Effector memory CD8-positive, alpha-beta T cell (primary cell): ENCODE measurements at places on chromosomes 12 and 14.

- H3K4me1 ChIP-seq, result peaks cover 73% of the 10 kb centered on the region
- peak overlapping the region; percentile 83 for H3K4me3 ChIP-seq
- peak overlapping the region; percentile 97 for H3K27ac ChIP-seq
- no peaks in the 10 kb centered on the region for H3K27me3 ChIP-seq
- DNase-seq, result no peak
- H3K36me3 ChIP-seq, result peaks cover 90% of the 10 kb centered on the region
Measured at GRCh38 chr12:6462234-6462995, 8.1 kb downstream of the VAMP1 start.

DNA sequence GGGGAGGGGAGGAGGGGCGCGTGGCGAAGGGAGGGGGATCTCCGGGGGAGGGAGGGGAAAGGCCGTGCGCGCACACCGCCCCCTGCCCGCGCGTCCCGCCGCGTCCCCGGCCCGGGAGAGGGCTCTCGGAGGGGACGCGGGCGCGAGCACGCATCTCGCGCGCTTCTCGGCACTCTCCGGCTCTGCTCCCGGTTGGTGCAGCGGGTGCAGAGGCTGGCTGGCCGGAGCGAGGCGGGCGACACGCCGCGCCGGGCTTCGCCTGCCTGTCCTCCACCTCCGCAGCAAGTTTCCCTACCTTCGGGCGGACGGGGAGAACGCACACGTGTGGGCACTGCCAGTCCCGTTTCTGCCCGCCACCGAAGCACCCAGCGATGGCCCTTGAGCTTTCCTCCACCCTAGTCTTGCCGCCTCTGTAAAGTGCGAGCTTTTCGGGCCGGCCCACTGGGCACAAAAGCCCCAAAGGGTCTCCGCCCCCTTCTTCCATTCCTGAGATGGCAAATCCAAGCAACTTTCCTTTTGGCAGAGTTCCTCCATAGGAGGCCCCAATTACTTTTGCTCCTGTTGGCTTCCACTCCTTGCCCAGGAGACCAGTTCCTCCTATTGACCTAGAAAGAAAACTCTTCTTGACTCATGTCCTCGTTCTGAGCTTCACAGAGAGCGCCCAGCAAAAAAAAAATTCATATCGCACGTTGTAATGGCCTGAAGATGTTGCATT, 363 bp upstream of the CSAD start:
- no peak for DNase-seq
- peaks cover 45% of the 10 kb centered on the region for H3K4me1 ChIP-seq
- peak overlapping the region; percentile 96 for H3K27ac ChIP-seq
- H3K4me3 ChIP-seq, result peak overlapping the region; percentile 93
- H3K27me3 ChIP-seq, result no peaks in the 10 kb centered on the region
- peaks cover 45% of the 10 kb centered on the region for H3K36me3 ChIP-seq

GRCh38 chr14:106268013-106268727, 741.8 kb downstream of the TMEM121 start:
- no peak overlapping the region for H3K27ac ChIP-seq
- H3K36me3 ChIP-seq, result no peaks in the 10 kb centered on the region
- H3K4me1 ChIP-seq, result peaks cover 6% of the 10 kb centered on the region
- H3K27me3 ChIP-seq, result peaks cover 84% of the 10 kb centered on the region
- H3K4me3 ChIP-seq, result no peak overlapping the region
- DNase-seq, result peak; percentile 54

GRCh38 chr12:84929501-84929900, 16.9 kb upstream of the SLC6A15 start:
- H3K36me3 ChIP-seq, result no peaks in the 10 kb centered on the region
- DNase-seq, result no peak
- no peaks in the 10 kb centered on the region for H3K27me3 ChIP-seq
- H3K27ac ChIP-seq, result no peak overlapping the region
- no peak overlapping the region for H3K4me3 ChIP-seq

GRCh38 chr14:77266336-77266735, 4.7 kb downstream of the NGB start:
- DNase-seq, result no peak
- H3K36me3 ChIP-seq, result peaks cover 6% of the 10 kb centered on the region
- H3K4me3 ChIP-seq, result no peak overlapping the region
- peaks cover 3% of the 10 kb centered on the region for H3K4me1 ChIP-seq
- H3K27ac ChIP-seq, result no peak overlapping the region

GRCh38 chr12:53195516-53196420, 11.3 kb downstream of the ITGB7 start:
- no peak overlapping the region for H3K4me3 ChIP-seq
- peak overlapping the region; percentile 56 for H3K27ac ChIP-seq
- peaks cover 43% of the 10 kb centered on the region for H3K4me1 ChIP-seq
- no peaks in the 10 kb centered on the region for H3K27me3 ChIP-seq
- peaks cover 84% of the 10 kb centered on the region for H3K36me3 ChIP-seq
- DNase-seq, result no peak

DNA sequence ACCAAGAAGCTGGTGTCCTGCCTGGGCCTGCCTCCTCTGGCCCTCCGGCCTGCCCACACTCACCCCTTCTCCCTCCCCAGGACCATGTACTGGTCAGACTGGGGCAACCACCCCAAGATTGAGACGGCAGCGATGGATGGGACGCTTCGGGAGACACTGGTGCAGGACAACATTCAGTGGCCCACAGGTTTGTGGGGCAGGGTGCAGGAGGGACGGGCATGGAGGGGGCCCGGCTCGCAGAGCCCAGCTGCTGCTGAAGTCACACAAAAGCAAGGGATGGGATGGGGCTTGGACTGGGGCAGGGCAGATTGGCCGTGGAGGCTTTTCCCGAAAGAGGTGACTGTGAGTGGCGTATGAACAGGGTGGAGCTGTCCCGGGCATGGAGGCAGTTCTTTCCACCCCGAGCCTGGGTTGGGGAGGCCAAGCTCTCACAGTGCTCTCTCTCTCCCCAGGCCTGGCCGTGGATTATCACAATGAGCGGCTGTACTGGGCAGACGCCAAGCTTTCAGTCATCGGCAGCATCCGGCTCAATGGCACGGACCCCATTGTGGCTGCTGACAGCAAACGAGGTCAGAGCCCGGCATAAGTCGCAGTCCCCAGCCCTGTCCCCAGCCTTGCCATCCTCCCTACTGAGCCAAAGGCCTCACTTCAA, 7.8 kb upstream of the NXPH4 start:
- DNase-seq, result no peak
- H3K36me3 ChIP-seq, result peaks cover 11% of the 10 kb centered on the region
- no peak overlapping the region for H3K4me3 ChIP-seq
- H3K4me1 ChIP-seq, result peaks cover 5% of the 10 kb centered on the region

GRCh38 chr12:113222730-113223531, 1.7 kb downstream of the TPCN1 start:
- H3K4me1 ChIP-seq, result peaks cover 15% of the 10 kb centered on the region
- peaks cover 19% of the 10 kb centered on the region for H3K36me3 ChIP-seq
- no peak for DNase-seq
- H3K27me3 ChIP-seq, result no peaks in the 10 kb centered on the region
- peak overlapping the region; percentile 80 for H3K4me3 ChIP-seq

DNA sequence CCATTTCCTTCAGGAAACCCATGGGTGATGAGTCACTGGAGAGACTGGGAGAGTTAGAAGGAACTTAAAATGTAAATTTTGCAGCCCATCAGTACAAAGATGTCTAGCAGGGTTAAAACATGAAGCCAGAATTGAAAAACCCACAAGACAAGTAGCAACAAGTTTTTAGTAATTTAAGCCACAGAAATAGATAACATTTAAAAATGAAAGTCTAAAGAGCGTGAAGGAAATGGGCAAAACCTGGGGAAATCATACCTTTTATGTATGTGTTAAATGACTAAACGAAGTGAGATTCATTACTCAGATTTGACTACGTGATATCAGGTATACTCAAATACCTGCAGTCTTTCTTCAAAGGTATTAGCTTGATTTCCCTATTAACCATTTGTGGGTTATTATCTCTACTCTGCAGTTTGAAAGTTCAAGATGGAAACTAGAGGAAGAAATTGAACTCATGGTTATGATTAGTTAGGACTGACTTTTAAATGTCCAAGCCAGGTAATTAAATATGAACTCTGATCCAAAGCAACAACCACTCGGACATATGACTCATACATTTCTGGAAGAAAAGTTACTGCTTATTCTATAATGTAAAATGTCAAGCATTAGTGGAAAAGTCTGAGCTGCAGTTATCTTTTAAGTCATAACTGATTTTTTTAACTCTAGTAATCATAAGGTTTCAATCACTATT, 84.1 kb downstream of the ITPR2 start:
- H3K4me1 ChIP-seq, result peaks cover 27% of the 10 kb centered on the region
- peak overlapping the region; percentile 82 for H3K27ac ChIP-seq
- no peak for DNase-seq
- peak overlapping the region; percentile 4 for H3K4me3 ChIP-seq

- H3K27me3 ChIP-seq, result no peaks in the 10 kb centered on the region
- no peak overlapping the region for H3K4me3 ChIP-seq
Measured at GRCh38 chr14:31843361-31844091, 233.6 kb upstream of the ARHGAP5 start.

DNA sequence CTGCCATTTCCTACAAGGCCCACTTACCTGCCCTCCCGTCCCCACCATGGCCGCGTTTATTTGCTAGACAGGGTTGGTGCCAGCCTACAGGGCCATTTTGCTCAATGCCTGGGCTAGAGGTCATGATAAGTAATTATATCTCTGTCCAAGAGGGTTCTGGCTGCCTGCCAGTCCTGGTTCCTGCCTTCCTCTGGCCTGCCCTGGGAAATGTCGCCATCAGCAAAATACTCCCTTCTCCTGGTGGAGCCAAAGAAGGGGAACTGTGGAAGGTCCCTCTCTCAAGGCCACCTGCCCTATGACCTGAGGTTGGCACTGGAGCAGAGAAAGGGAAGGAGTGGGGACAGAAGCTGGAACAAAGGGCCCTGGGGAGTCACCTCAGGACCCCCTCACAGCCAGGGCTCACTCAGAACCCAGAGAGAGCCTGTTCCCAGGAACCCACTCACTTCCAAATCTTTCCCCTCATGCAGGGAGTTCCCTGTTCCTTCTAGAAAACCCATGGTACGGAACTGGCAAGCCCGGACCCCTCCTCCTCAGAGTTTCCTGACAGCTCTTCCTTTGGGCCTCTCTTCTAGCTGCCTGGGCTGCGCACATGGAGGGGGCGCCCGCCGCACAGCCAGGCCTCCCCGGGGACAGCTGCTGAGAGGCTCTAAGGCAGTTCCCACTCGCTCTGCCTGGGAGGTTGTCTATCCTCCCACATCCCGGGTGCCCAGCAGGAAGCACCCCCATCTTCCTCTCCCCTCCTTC, 280.5 kb downstream of the DPF3 start:
- H3K27me3 ChIP-seq, result peaks cover 77% of the 10 kb centered on the region
- DNase-seq, result no peak
- no peak overlapping the region for H3K4me3 ChIP-seq
- peak overlapping the region; percentile 38 for H3K27ac ChIP-seq
- H3K36me3 ChIP-seq, result peaks cover 2% of the 10 kb centered on the region

DNA sequence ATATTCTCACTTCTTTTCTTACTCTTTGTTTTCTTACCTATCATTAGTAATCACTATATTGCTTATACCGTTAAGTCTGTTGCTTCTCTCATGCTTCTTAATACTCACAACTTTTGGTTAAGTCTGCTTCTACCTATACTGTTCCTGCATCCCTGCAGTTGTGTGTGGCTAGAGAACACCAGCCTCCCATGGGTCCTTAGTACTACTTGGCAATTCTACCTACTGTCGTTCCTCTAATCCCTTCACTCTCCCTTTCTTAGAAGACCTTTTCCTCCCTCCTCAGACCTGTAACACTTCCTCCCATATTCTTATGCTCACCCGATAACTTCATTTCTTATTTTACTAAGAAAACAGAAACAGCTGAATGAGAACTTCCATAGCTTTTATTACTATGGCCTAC, 29.3 kb downstream of the CNOT2 start:
- peak overlapping the region; percentile 33 for H3K27ac ChIP-seq
- H3K4me1 ChIP-seq, result peaks cover 40% of the 10 kb centered on the region
- H3K36me3 ChIP-seq, result peaks cover 6% of the 10 kb centered on the region
- no peaks in the 10 kb centered on the region for H3K27me3 ChIP-seq

DNA sequence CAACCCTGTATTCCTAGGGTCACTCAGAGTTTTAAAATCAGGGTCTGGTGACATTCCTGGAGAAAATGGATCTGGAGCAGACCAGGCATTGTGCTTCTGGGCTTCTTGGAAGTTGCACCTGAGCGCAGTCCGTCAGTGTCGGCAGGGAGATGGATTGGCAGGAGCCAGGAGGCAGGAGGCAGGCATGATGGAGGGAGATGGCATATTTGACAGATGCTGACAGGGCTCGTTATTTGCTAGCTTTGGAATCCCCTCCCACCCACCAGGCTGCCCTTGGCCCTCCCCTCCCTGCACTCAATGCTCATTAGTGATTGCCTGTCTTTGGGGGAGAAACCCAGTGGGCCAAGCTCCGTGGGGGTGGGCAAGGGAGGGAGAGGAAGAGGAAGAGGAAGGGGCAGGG, 4.7 kb downstream of the CISTR start:
- no peak for DNase-seq
- peaks cover 6% of the 10 kb centered on the region for H3K36me3 ChIP-seq
- H3K27ac ChIP-seq, result no peak overlapping the region
- H3K4me3 ChIP-seq, result peak overlapping the region; percentile 20
- H3K27me3 ChIP-seq, result peaks cover 43% of the 10 kb centered on the region

GRCh38 chr14:100708425-100709288, 18.0 kb upstream of the DLK1 start:
- no peak for DNase-seq
- H3K36me3 ChIP-seq, result peaks cover 3% of the 10 kb centered on the region
- peaks cover 46% of the 10 kb centered on the region for H3K27me3 ChIP-seq
- no peak overlapping the region for H3K4me3 ChIP-seq
- no peaks in the 10 kb centered on the region for H3K4me1 ChIP-seq
- H3K27ac ChIP-seq, result no peak overlapping the region

GRCh38 chr12:79250960-79251755, 386.6 kb downstream of the SYT1 start:
- H3K36me3 ChIP-seq, result peaks cover 5% of the 10 kb centered on the region
- H3K27me3 ChIP-seq, result no peaks in the 10 kb centered on the region
- no peak for DNase-seq
- no peak overlapping the region for H3K4me3 ChIP-seq
- H3K4me1 ChIP-seq, result no peaks in the 10 kb centered on the region

DNA sequence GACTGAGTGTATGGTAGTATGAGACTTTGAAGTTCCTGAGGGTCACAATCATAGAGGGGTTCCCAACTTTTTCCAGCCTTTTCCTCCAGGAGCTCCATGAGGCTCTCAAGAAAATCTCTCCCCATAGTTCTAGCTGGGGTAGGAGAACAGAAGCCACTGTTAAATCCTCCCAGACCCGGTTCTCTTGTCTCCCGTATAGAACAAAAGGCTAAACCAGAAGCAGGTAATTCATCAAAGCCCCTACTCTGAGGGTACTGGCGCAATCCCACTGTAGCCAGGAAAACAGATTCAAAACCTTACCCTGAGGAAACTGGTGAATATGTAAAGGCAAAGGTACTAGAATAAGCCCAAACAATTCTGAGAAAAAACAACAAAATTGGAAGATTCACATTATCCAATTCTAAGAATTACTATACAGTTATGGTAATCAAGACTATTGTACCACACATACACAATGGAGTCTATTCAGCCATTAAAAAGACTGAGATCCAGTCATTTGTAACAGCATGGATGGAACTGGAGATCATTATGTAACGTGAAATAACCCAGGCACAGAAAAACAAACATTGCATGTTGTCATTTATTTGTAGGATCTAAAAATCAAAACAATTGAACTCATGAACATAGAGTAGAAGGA, 20.5 kb downstream of the OR8S1 start:
- H3K4me3 ChIP-seq, result no peak overlapping the region
- H3K4me1 ChIP-seq, result no peaks in the 10 kb centered on the region
- H3K36me3 ChIP-seq, result no peaks in the 10 kb centered on the region
- H3K27ac ChIP-seq, result no peak overlapping the region
- no peak for DNase-seq
